ENCODE measurements at places on chromosomes 6 and 20.

DNA sequence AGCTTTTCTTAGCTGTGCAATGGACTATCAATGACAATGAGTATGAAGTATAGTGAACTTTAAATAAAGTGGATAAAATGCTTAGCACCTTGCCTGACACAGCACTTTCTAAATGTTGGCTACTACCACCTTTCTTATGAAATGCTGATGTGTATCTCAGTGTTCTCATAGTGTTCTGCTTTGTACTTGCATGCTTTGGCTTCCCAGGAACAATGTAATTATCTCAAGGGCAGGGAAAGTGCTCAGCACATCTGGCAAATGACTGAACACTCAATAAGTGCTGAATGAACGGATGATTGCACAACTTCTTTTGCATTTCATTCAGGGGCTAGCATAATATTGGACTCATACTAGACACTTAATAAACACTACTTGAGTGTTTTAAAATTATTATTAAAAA, 28.2 kb upstream of the NOX3 start:
- no peak for DNase-seq

DNA sequence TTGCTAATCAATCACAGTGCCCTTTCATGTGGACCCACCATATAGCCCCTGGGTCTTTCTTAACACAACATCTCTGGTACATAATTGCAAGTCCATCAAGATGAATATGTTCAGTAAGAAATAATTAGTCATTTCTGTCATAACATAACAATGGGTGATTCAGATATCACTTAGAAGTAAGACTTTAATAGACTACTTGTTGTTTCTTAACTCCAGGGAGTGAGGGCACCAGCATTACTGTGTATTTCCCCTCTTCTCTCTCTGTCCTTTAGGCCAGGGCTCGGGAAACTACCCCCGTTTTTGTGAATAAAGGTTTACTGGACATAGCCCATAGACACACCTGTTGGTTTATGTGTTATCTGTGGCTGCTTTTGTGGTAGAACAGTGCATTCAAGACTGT, 123.5 kb downstream of the SLC24A3 start:
- DNase-seq: no peak

DNA sequence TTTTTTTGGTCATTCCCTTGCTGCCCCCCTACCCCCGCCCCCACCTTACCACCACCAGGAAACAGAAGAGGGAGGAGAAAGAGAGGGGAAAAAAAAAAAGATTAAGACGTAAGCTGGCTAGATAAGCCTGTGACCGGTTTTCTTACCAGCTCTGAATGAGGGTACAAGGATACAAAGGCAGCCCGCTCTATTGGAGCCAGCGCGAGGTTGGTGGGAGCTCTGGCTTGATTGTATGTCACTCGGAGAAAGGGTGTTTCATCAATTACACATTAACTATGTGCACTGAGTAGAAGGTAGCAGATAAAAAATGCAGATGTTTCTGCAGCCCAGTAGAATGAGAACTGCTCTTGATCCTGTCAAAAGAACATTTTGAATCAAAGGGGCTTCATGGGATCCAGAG, 28.6 kb upstream of the OLIG3 start:
- DNase-seq: no peak

DNA sequence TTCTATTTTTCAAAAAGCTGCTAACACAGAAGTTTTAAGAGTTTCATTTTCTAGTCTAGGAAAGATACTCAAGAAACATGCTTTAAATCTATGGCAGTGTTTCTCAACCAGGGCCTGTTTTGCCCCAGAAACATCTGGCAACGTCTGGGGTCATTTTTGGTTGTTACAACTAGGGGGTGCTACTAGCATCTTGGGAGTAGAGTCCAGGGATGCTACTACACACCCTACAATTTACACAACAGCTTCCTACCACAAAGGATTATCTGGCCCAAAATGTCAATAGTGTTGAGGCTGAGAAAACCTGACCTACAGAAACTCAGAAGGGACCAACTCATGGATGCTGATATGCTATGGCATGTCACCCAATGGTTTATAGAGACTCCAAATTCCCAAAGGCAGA, 24.4 kb downstream of the SERAC1 start:
- no peak for DNase-seq

DNA sequence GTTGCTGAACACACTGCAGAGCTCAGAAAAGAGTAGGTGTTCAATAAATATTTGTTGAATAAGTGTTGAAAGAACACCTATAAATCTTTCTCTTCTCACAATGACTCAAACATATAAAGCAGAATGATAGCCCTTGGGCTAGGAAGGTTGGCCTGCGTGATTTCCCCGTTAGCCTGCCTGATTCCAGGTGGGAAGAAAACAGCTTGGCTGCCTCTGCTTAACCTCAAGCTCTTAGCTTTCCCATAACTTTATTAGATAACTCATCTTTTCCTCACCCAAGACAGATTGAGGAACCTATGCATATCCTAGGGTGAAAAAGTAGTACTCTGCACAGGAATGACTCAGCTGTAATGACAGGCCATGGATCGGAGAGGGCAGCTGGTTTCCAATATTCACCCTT, 300.3 kb upstream of the ID4 start:
- DNase-seq: no peak

DNA sequence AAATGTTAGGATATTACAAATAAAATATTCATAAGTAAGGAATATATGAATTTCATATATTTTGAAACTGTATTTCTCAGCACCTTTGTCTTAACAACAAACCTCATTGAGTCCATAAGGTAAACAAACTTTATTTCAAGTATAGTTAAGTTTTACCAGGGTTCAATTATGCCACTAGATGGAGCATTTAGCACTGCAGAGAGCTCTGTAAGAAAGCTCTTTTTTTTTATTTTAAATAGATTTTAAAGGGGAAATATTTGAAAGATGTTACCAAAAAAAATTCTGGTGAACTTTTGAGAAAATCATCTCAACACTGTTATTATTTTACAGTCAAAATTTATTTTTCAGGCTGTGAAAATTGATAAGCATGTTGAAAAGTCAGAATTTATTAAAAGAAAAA, 955.2 kb upstream of the EYS start:
- DNase-seq: no peak
